ENCODE measurements at places on chromosomes 2 and 18.
A peak's percentile ranks its signal among the peaks of the same experiment; 100 is the strongest.

DNA sequence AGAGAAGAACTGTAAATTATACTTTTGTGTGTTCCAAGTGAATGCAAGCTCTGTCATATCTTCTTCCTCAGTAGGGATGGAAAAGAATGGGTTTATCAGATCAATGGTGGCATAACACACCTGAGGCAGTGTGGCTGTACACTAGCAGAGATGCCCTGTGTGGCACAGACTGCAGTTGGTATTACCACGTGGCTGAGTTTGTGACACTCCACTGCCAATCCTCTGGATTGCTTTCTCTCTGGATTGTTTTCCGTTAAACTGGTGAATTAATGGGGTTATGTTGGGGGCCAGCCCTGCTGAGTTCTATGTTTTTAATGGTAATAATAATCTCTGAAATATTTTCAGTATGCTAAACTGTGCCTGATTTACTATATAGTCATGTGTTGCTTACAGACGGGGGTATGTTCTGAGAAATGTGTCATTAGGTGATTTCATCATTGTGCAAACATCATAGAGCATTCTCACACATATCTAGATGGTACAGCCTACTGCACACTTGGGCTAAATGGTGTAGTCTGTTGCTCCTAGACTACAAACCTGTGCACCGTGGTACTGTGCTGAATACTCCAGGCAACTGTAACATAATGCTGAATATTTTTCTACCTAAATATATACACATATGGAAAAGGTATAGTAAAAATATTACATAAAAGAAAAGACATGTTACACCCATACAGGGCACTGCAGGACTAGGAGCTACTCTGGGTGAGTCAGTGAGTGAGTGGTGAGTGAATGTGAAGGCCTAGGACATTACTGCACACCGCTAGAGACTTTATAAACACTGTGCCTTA lies 84.7 kb upstream of the ST6GAL2 start:
- DNase-seq: no peak

DNA sequence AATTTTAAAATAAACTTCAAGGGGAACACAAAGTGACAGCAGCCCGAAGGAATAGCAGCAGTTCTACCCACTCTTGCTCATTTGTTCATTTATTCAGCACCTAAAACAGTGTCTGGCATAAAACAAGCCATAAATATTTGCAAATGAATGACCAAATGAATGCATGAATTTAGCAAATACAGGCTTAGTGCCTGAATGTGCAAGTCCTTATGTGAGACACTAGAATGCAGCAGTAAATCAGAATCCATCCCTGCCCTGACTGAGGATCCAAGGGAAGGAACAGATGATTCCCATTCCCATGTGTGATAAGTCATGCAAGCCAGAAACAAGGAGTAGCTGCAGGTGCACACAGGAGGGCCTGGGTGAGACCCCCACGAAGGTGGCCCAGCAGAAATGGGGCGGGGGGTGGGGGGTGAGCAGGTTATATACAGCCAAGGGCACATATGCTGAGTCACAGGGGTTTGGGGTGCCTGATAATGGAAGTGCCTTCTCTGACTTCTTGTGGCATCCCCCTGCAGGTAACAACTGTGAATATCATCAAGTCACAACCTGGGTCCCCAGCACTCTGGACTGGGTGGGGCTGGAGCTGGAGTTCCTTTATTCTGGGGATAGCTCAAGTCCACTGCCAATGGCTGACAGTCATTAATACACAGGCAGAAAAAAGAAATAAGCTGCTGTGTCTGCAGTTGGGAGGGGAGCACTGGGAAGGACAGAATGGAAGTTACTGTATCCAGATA lies 311.9 kb downstream of the TXNL1 start:
- DNase-seq: no peak

GRCh38 chr2:96527286-96528005 lies 9.1 kb upstream of the ARID5A start:
- DNase-seq: peak; percentile 43

- DNase-seq: no peak
Measured at GRCh38 chr18:34999756-35000289, 41.4 kb upstream of the MAPRE2 start.

GRCh38 chr2:189570570-189571031 lies 10.0 kb downstream of the SLC40A1 start:
- no peak for DNase-seq

DNA sequence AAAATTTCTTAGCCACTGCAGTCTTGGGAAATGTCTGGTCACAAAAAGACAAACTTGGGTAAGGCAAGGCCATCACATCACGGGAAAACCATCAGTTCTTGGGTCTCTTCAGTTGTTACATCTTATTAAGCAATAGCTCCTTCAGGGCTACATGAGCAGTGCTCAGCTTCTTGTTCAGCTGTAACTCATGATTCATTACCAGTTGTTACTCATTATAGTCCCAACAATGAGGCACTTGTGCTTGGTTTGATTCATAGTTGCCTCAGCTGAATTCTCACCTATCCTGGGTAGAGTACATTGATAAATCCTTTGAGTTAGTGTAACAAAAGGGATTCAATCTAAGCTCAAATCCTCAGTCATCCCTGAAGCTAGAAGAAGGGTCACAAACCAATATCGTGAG lies 102.4 kb upstream of the DCC start:
- no peak for DNase-seq

- no peak for DNase-seq
Measured at GRCh38 chr2:186484062-186484735, 1.9 kb upstream of the ZC3H15 start.

DNA sequence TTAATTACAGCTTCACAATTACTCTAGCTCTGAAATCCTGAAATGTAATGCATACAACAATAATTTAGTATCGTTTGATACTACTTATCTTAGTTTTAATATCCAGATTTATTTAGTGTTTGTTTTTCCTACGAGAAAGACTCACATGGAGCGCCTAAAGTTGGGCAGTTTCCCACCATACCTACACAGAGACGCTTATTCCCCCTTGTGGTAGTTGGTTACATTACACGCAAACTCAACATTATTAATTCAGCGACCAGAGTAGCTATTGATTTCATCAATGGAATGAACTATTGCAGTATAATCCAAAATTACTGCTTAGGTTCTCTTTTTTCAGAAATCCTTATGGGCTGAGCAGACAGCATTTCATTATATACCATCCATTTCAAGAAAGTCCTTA lies 164.0 kb upstream of the REG3G start:
- no peak for DNase-seq

- DNase-seq: no peak
Measured at GRCh38 chr18:42030586-42031182, 75.7 kb downstream of the PIK3C3 start.

DNA sequence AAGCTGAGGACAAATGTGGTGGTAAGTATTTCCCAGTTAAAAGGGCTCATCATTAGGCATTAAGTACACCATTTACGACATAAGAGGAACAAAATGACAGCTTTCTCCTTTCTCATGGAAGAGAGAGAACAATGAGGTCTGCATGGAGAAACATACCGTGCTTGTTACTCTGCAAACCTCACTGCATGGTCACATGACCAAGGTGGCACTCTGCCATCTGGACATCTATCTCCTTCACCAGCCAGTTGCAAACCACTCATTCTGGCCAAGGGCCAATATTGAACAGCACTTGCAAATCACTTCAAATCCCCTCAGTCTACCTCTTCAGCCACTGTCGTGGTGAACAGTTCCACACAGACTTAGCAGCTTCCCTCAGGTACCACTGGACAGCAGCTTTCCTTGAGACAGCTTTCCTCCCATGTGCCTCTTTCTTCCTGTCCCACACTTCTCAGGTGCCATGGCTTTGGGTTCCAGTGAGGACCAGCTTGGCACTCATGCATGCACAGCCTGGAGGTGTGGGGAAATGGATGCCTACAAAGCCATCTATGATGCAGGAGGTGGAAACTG lies 29.5 kb upstream of the DPP4 start:
- DNase-seq: no peak

Data from activated T-cell treated with anti-CD3 and anti-CD28 coated beads for 4 hours (primary cell).